ENCODE measurements at places on chromosomes 7 and 10.

DNA sequence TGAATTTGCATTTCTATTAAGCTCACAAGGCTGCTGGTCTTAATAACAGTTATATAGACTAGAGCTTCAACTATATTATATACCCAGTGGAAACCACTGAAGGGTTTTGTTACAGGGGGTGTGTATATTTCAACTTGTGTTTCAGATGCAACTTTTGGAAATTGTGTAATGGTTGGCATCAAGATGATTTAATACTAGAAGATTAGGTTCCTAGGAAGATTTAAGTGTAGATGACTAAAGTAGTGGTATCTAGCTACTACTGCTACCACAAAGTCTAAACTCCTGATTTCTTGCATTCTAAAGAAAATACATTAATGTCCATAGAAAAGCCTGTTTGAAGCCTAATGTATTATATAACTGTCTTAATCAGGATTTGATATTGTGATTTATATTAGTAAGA is 30.2 kb downstream of the AHR start:
- no peak for DNase-seq

GRCh38 chr7:112421666-112422486 is 28.4 kb upstream of the IFRD1 start:
- DNase-seq, result no peak

- DNase-seq, result peak; percentile 49
Observed at GRCh38 chr7:112869111-112869774, 79.0 kb upstream of the TMEM168 start.

DNA sequence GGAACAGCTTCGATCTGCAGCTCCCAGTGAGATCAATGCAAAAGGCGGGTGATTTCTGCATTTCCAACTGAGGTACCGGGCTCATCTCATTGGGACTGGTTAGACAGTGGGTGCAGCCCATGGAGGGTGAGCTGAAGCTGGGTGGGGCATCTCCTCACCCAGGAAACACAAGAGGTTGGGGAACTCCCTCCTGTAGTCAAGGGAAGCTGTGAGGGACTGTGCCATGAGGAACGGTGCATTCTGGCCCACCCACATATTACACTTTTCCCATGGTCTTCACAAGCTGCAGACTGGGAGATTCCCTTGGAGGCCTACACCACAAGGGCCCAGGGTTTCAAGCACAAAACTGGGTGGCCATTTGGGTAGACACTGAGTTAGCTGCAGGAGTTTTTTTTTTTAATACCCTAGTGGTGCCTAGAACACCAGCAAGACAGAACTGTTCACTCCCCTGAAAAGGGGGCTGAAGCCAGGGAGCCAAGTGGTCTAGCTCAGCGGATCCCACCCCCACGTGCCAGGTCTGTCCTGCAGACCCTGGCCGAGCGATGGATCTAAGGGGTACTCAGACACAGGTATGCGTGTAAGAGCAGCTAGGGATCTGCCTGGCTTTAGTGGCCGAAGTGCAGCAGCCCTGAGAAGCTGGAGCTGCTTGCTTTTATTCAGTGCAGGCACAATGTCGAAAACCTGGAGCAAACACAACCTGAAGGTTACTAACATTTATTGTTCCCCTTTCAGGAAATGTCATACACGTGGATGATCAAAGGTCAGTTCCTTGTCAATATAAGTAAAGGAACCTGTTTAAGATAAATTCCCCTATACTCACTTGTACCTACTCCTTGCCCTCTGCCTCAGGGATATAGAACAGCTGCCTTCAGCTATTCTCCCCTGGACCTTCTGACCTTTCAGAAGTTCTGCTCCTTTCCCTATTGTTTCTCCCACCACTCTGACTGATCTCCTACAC is 3.1 kb upstream of the SAMD9 start:
- DNase-seq, result no peak

DNA sequence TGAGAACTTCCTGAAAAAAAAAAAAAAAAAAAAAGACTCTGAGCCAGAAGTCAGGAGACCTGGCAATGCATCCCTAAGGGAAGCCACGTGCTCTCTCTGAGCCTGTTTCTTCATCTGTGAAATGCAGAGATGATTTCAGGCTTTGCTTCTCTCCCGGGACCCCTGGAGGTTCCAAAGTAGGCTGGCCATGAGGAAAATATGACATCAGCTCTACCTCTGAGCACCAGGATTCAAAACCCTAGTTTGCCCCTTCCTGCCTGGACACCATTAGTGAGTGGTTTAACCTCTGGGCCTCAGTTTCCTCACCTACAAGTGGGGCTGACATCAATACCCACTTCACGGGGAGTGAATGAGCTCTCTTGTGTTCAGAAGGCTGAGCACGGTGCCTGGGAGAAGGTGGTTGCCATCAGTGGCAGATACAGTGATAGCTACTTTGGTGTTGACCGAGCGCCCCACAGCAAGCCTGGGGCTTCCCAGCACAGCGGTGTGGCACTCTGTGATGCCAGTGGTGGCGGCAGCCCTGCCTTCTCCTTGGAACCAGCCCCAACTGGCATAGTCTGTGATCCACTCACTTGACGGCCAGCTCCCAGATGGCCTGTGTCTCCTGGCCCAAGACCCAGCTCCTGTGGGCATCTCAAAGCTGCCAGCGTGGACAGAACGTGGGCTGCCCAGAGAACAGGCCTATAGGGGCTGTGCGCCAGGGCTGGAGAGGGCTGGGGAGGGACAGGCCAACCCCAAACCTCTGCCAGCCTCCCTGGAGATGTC is 153.1 kb upstream of the UNC5B start:
- no peak for DNase-seq

- no peak for DNase-seq
Observed at GRCh38 chr10:5592070-5592469, 67.3 kb downstream of the CALML3 start.

DNA sequence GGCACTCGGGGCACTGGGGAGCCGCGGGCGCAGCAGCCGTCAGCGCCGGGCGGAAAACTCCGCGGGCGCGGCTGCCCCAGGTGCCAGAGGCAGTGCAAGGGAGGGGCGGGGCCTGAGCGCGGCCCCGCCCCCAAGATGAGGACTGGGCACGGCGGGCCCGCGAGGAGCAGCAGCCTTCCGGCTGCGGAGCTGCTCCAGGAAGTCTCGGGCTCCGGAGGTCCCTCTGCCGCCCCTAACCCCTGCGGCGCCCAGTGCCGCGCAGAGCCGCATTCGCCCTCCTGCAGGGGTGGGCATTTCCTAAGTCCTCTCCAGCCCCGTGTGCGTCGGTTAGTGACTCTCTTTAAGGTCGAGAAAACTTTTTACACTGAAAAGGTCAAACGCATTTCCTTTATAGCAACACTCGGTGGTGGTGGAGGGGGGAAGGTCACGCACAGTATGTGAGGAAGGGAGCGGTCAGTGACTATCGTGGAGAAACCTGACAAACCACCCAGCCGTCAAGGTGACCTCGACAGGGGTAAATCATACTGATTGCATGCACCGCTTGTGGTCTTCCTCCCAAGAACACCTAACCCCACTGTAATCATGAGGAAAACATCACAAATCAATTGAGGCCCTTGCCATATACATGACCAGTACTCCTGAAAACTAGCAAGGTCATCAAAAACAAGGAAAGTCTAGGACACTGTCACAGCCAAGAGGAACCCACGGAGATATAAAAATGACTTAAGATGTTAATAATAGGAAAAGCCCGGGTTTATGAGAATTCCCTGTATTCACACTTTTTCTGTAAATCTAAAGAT is at the start of gene ANXA11:
ANXA11 (minus strand) TSS at position 61 of the 800 bp plus-strand sequence. CDS start 32,676 bp downstream, outside the sequence.
- DNase-seq, result peak; percentile 83

GRCh38 chr10:130459851-130460490 is 323.8 kb downstream of the GLRX3 start:
- no peak for DNase-seq

GRCh38 chr10:4255751-4256150 is 470.7 kb upstream of the KLF6 start:
- no peak for DNase-seq

- no peak for DNase-seq
Observed at GRCh38 chr10:20647756-20648155, 249.4 kb downstream of the NEBL start.

DNA sequence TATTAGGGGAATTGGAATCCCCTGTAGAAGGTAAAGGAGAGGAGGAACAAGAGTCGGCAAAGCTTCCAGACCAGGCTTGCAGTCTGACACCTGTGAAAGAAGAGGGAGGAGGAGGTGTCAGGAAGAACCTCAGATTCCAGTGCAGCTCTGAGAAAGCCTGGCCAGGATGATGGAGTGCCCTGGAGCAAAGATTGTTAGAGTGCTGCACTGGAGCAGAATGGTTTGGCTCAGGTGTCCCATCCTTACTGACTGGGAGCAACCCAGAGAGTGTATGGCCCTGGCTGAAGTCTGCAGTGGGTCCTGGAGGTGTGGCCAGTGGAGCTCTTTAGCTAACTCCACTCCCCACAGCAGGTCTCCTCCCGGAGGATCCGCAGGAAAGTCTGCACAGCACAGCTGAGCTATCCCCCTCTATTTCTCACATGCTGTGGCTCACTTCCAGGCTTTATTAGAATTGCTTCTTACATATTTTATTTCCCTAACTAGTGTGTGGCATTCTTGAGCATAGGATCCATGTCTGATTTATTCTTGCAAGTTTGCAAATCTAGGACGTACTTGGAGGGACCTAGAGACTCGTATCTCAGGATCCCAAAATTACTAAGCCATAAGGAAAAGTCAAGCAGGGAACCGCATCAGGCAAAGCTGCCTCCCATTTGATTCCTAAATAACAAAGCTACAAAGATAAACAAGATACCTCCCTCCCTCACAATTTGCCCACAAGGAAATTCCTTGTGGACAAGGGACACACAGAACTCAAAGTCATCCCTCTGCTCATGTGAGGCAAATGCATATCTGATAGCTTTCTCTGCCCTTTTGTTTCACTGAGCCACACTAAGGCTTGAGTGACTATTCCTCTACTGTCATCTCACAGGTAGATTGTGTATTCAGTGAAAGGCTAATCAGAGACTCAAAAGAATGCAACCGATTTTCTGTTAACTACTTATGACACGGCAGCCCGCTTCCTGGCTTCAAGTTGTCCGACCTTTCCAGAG is 58.8 kb downstream of the VIM start:
- no peak for DNase-seq

- DNase-seq, result no peak
Observed at GRCh38 chr7:19017374-19017773, 100.1 kb downstream of the TWIST1 start.

GRCh38 chr10:16944402-16944801 is 127.2 kb upstream of the RSU1 start:
- no peak for DNase-seq

- DNase-seq, result no peak
Observed at GRCh38 chr10:117622471-117623184, 80.1 kb downstream of the EMX2 start.

DNA sequence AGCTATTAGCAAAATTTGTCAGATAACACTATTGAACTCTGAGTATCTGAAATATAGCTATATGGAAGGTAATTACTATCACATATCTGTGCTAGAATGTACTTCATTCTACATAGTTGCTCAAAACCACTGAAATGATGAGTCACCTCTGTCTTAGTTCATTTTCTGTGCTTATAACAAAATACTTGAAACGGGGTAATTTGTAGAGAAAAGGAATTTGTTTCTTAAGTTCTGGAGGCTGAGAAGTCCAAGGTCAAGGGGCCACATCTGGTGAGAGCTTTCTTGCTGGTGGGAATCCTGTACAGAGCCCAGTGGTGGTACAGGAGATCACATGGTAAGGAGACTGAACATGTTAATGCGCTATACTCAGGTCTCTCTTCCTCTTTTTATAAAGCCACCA is 41.9 kb upstream of the TNKS2 start:
- DNase-seq, result no peak

DNA sequence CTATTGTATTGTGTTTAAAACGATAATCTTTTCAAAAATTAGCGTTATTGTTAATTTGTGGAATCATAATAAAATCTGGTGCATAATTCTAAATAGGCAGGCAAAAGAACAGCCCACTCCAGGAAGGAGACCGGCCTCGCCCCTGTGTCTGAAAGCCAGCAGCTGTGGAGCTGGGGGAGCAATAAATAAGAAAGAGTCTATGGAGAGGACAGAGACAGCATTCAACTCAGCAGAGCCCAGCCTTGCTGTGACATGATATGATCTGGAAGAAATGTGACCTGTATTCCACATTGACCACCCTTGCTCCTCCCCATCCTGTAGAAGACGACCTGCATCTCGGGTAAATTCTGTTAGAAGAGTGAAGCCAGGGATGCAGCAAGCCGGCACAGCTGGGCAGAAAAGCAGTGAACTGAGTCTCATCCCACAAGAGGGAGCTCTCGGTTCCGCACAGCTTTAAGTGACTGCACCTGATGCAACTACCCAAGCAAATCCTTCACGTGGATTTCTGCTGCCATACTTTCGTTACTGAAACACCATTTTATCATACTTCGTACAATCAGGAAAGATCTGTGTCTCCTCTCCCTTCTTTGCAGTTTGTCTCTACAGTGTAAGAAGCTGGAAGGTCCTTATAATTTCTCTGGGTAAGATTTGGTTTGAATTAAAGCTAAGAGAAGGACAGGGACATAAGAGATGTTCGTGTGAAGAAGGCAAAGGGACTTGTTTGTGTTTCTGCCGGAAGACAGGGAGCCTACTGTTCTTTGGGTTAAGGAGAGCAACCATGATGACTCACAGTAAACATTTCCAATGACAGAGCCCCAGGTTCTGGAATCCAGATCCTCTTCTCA is 427.1 kb downstream of the GPAM start:
- peak; percentile 6 for DNase-seq

DNA sequence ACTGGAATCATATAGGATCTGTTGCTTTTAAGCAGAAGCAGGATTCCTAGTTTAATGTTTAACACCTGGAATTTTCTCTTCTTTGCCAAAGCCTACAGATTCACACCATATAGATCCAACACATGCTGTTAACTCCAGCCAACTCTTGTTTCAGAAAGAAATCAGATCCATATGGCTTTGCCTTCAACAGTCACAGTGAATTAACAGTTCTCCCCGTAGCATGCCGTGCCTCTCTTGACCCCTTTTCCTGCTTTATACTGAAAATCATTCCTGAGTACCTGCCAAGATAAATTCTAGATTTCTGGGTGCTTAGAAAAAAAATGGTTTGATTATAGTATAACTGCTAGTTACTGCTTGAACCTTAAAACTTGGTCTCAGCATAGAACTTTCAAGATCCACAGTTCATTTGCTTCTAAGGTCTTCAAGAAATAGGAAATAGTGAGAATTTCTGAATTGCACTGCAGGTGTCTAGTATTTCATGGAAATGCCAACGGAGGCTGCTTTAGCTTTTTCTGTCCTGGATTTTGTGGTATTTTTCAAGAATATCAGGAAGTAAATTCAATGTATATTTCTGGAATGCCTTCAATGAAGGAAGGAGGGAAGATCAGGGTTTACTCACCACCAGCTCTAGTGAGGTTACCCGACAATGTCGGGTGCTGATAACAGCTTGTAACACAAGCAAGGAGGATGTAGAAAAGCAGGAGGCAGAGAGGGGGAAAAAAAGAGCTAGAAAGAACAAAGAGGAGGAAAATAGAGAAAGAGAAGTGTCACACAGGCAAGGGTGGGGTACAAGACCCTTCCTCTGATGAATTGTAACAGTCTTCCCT is 6.6 kb downstream of the AASS start:
- DNase-seq, result no peak

GRCh38 chr10:50512743-50513416 is 110.9 kb downstream of the SGMS1 start:
- DNase-seq, result peak; percentile 4
